ENCODE measurements at places on chromosomes 6 and 20.

- DNase-seq = no peak
These were observed 142.0 kb downstream of the DLL1 start for GRCh38 chr6:170148709-170149470.

DNA sequence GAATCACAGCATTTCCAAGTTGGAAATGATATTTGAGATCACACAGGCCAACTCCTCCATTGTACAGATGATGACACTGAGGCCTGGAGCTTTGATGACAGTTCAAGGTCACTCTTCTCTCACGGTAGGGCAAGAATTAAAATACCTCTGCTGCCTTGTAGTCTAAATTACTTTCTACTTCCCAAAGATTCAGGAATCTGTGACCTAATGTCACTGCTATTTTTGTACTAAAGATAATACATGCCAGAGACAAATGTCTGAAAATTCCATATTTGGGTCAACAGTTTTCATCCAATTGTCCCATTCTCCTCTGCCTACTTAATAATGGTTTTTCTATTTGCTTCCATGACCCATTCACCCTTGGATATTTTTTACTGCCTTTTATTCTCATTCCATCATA is 160.0 kb downstream of the SOD2 start:
- DNase-seq = no peak

- DNase-seq = no peak
These were observed 40.4 kb downstream of the KIF25 start for GRCh38 chr6:168037856-168038255.

DNA sequence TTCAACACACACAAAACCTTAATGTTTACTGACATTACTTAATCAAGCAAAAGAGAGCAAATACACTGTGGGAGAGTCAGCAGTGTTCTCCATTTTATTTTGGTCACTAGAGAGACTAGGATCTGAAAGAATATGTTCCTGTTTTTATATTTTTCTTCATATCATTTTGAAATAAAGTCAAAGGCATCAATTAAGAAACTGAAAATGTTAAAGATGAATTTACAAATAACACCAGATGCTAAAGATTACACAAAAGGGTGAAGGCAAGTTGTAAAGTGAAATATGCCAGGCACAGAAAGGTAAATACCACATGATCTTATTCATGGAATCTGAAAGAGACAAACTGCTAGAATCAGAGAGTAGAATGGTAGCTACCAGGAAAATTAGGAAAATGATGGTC is 60.3 kb upstream of the FABP7 start:
- DNase-seq = no peak

DNA sequence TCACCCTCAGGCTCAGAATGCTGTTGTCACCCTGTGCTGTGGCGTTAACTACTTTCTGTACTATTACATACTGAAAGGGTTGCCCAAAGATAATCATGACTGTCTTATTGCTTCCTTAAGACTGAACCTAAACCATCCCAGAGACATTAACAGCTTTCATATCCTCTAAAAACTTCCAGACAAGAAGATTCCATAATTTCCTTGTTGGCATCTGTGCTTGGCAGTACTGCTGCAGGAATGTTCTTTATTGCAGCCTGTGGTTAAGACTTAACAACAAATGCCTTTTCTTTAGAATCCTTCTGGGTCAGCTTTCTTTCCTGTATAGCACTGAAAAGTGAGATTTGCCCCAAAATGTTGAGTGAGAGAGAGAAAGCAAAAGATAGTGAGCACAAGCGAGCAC is 109.7 kb downstream of the GJA10 start:
- DNase-seq = no peak

DNA sequence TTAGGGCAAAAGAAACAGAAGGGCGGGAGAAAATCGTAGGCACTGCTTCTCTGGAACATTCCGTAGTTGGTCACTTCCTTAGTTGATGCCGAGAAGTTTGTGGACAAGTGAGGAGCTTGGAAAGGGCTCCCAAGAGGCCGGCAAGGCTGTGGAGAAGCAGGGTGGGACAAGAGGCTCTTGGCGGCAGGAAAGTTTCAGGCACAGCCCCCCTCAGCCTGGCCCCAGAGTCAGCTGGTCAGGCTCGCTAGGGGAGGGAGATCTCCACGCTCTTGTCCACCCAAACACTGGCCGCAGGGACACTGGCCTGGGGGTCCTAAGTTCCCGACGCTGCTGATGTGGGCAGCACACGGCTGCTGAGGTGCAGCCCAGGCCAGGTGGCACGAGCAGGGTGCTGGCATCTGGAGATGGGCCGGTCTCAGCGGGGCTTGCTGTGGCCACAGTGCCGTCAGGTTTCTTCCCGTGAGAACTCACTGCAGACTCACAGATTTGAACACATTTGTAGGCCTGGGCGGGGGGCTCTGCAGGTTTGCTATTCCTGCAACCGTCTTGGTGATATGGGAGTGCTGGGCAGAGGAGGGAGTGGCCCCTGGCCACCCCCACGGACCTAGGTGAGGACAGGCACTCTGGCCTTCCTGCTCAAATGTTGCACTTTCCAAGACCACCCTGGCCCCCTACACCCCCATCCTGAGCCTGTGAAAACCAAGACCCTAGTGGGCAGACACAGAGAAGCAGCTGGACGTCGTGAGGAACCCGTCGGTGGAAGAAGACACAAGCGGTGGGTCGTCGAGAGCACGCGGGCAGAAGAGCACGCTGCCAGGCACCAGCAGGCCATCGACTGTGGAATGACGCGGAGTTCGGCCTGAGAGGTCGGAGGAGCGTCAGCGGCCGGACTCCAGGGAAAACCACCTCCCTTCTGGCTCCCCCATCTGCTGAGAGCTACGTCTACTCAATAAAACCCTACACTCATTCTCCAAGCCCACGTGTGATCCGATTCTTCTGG is 160.1 kb downstream of the ERMARD start:
- DNase-seq = no peak

DNA sequence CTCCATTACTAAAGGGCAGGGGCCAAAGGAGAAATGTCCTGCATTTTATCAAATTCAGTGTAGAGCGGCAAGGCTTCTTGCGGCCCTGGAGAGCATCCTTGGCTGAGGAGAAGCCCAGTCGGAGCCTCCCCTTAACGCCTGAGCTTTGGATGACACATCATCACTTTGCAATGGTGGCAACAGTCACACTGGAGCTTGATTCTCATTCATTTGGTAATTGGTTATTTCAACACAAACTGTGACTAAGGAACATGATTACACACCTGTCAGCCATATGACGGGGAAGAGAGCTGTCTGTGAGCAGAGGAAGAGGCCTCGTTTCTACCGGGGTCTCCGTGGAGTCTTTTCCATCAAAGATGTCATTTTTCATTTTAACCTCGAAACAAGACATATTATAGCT is 81.4 kb downstream of the SOBP start:
- DNase-seq = no peak

DNA sequence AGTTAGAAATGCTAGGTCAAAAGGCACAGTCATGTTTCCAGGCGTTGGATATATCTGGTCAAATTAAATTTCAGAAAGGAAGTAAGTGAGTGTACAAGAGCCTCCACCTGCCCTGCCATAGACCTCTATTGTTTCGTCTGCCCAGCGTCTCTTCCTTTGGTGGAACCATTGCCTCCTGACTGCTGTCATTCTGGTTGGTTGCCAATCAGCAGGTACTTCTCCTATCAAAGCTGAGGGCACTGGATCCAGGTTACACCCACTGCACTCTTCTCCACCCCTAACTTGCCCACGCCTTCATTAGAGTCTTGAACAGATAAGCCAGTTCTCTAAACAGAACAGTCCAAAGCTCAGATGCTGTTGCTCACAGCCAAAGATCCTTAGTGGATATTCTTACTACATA is 2.6 kb upstream of the WFDC5 start:
- DNase-seq = no peak

GRCh38 chr20:12179692-12180091 is 262.0 kb downstream of the BTBD3 start:
- no peak for DNase-seq

DNA sequence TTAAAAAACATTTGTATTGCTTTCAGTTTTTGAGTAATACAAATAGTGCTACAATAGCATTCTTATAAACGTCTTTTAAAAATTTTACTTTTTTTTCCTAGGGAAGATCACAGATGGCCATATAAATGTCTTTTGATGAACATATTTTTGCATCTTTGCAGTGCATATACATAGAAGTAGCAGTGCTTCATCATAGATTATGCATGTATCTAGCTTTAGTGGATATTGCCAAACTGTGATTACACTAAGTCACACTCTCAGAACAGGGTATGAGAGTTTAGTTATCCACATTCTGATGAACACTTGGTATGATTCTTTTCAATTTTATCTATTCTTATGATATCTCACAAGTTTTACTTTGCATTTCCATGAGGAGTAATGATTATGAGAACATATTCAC is 99.8 kb upstream of the ASCC3 start:
- no peak for DNase-seq

DNA sequence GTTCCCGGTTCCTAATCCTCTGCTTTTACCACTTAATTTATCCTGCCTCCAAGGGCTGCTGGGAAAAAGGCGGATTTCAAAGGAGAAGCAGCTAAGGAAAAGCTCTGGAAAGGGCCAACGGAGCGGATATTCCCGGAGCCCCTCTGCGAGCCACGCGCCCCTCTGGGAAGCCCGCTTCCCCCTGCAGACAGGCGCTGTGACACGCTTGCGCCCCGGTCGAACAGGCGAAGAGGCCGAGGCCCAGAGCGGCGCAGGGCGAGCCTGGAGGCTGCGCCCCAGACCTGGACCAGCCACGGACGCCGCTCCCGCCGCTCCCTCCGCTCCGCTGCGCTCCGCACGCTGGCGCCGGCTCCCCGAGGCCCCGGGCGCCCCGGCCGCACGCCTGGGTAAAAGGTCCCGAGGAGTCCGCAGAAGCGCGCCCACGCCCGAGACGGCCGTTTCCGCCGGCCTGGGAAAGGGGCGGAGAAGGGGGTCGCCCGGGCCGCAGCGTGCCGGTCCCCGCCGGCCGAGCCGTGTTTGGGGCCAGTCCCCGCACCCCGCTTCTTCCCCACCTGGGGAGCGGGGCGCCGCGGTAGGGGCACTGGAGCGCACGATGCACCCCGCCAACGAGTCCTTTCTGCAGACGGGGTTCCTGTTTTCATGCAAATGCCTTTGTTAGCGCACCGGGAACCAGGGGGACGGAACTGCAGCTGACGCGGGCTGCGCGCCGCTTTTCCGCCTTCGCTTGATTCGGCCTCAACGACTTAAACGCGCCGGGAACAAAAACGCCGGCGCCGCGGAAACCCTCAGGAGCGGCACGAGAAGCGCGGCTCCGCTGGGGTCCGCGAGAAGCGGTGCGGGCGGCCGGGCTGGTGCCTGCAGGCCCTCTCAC is 91.9 kb upstream of the SIRPA start:
- DNase-seq = peak; percentile 23

- DNase-seq = peak; percentile 93
These were observed at the start of gene TP53INP2 for GRCh38 chr20:34704177-34705007. Gene TP53INP2, plus strand, starts transcription at chr20:34704344. Its CDS starts 4,396 bp downstream, at chr20:34708740.

GRCh38 chr6:128493877-128494276 is 26.5 kb downstream of the PTPRK start:
- DNase-seq = no peak

DNA sequence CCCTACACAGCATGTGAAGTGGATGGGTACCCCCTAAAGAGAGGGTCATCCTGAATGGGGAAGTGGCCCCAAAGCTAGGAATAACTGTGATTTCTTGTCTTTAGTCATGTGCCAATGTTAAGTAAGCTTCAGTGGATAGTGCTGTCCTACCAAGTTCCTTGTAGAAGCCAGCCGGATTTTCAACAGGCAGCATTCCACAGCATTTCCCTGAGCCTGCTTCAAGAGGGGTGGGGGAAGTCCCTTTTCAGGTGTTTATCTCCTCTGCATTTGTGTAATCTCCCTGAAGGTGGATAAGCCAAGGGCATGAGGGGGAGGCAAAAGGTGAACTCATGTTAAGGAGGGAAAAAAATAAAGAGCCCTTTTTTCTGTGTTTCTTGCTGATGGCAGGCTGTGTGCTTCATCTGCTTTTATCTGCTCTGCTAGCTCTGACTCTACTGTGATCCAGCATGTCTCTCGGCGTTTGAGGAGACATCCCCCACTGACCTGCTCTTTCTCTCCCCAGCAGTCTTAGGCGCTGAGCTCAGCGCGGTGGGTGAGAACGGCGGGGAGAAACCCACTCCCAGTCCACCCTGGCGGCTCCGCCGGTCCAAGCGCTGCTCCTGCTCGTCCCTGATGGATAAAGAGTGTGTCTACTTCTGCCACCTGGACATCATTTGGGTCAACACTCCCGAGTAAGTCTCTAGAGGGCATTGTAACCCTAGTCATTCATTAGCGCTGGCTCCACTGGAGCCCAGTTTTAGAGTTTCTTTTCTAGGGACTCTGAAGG is 1.9 kb downstream of the EDN1 start:
- DNase-seq = no peak

- no peak for DNase-seq
These were observed 81.3 kb upstream of the BMP2 start for GRCh38 chr20:6686171-6686570.

- peak; percentile 51 for DNase-seq
These were observed 4.2 kb downstream of the KCNK17 start for GRCh38 chr6:39309942-39310531.

DNA sequence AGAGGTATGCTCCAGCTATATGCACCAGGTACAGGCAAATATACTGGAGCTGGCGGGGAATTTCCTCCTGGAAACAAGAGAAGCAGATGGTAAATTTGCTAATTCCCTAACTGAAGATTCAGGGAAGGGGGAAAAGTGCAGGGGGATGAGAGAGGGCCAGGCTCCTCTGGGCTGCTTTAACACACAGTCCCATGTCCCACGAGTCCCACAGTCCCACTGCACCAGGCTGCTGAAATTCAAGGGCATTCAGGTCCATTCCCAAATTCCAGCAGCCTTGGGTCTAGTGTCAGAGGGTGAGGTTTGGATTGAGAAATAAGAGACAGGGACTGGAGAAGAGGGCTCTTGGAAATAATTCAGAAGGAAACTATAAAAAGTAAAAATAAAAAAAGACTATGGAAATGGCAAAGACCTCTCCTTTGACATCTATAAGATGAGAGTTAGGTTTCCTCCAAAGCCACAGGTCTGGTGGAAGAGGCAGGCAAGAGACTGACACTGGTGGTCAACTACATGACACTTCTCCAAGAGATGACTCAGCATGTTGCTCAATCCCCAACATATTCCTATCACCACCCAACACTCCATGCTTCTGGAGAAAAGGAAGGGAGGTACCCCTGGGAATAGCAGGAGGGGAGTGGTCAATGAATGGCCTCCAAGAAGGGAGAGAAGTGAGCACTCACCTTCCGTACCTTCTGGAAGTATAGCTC is 69.2 kb downstream of the TRAM2 start:
- DNase-seq = no peak

GRCh38 chr6:134551245-134551960 is 233.5 kb upstream of the SGK1 start:
- no peak for DNase-seq

Measured in CD4-positive, alpha-beta T cell treated with Interleukin-10 for 1 hour (primary cell).